Stimulated activated CD8-positive, alpha-beta memory T cell treated with anti-CD3 and anti-CD28 coated beads, Interleukin-7, amount 100 ng/mL, for 4 hours (primary cell): ENCODE measurements at places on chromosomes 1 and 21.

DNA sequence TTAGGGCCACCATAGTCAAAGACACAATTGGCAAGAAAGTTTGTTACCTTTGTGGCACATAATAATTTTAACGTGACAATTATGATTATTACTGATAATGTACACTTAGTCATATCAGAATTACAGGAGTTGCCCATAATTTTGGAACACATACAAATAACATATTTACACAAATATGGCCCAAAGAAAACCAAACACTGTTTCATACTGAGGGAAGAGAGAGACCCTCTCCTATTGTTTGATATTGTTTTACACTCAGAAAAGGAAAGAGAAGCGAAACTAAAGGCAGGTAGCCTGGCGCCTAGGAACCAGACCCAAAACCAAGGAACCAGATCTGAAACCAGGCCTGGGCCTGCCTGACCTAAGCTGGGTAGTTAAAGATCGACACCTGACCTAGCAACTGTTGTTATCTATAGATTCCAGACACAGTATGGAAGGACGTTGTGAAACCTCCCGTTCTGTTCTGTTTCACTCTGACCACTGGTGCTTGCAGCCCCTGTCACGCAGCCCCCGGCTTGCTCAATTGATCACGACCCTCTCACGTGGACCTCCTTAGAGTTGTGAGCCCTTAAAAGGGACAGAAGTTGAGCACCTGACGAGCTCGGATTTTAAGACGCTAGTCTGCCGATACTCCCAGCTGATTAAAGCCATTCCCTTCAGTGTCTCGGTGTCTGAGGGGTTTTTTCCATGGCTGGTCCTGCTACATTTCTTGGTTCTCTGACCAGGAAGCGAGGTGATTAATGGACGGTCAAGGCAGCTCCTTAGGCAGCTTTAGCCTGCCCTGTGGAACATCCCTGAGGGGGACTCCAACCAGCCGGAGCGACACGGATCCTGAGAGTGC is 27.9 kb downstream of the C1orf115 start:
- no peak for DNase-seq

GRCh38 chr1:225990705-225991464 is 8.3 kb downstream of the SDE2 start:
- no peak for DNase-seq

DNA sequence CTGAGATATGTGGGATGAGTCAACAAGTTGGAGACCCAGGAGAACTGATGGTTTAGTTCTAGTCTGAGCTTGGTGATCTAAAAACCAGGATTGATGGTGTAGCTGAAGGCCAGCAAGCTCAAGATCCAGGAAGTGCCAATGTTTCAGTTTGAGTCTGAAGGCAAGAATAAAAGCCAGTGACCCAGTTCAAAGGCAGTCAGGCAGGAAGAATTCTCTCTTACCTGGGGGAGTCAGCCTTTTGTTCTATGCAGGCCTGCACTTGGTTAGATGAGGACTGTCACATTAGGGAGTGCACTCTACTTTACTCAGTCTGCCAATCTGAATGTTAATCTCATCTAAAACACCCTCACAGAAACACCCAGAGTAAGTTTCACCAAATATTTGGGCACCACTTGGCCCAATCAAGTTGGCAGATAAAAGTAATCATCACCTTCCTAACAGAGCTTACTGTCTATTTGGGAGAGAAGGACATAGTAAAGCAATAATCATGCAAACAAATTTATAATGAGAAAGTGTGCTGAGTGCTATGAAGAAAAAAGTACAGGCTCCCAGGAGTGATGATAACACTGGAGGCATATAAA is 63.4 kb downstream of the TSEN15 start:
- DNase-seq: no peak

GRCh38 chr1:88695781-88696180 is 11.7 kb downstream of the PKN2 start:
- DNase-seq: no peak

DNA sequence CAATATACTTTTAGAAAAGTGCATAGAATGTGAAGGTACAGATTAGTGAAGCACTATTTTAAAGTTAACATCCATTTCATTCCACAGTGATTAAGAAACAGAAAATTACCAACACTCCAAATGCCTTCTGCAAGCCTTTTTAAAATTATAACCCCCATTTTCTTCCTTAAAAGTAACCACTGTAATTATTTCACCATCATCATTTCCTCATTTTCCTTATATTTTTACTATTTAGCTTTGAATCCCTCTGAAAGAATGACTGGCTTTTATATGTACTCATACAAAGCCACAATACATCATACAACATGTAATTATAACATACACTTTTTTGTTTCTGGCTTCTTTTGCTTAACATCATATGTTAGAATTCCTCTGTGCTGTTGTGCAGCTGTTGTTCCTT is 6.5 kb upstream of the NEGR1 start:
- no peak for DNase-seq
